Stimulated activated CD8-positive, alpha-beta memory T cell treated with anti-CD3 and anti-CD28 coated beads, Interleukin-15, amount 100 ng/mL, for 48 hours (primary cell): ENCODE measurements at places on chromosomes 6 and 20.

DNA sequence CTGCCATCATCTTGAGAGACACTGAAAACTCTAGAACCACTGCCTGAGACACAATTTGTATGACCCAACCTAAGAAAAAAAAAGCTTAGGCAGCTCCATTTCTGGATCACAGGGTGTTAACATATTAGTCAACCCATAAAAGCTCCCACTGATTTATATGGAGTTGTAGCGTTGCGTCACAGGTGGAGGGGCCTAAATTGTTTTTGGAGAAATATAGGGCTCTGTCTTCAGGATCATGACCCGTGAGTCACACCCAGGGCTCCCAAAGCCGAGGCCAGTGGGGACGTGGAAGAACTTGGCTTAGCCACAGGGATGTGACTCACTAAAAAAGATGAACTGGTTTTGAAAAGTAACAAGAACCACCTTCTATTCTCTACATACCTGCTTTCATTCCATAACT is 116.5 kb upstream of the BMP2 start:
- no peak for DNase-seq

DNA sequence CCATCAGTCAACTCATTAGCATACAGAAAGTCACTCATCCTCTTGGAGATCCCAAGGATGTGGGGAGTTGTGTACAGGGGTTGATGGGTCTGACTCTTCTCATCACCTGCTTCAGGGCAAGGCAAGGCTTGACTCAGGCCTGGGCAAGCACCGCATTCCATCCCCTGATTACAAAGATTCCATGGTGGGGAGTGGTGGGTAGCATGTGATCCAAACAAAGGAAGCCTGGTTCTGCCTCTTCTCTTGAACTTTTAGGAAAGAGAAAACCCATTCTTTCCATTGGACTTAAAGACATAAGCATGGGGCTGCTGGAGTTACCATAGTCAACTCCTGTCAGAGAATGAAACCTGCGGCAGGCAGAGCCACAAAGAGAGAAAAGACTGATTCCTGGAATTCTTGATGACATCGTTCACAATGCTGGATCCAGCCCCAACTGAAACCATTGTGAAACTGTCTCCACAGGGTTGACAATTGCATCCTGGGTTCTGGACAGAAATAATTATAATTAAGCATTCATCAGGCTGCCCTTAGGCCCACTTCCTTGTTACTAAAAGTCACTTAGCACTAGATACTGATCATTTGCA is 235.8 kb upstream of the KCNG1 start:
- no peak for DNase-seq

GRCh38 chr6:26329763-26330511 is 35.1 kb upstream of the BTN3A2 start:
- DNase-seq, result no peak

- DNase-seq, result no peak
These were observed 76.7 kb upstream of the ZFP64 start for GRCh38 chr20:52268184-52268749.

GRCh38 chr20:44233436-44234016 is 13.6 kb upstream of the GDAP1L1 start:
- no peak for DNase-seq

GRCh38 chr6:6881438-6882225 is 226.1 kb upstream of the RREB1 start:
- no peak for DNase-seq

- no peak for DNase-seq
These were observed 768.1 kb downstream of the KIF16B start for GRCh38 chr20:15805154-15805553.

GRCh38 chr6:166743406-166744222 is 116.6 kb upstream of the RPS6KA2 start:
- DNase-seq, result no peak

- DNase-seq, result no peak
These were observed 226.8 kb upstream of the HS3ST5 start for GRCh38 chr6:114569669-114570068.

DNA sequence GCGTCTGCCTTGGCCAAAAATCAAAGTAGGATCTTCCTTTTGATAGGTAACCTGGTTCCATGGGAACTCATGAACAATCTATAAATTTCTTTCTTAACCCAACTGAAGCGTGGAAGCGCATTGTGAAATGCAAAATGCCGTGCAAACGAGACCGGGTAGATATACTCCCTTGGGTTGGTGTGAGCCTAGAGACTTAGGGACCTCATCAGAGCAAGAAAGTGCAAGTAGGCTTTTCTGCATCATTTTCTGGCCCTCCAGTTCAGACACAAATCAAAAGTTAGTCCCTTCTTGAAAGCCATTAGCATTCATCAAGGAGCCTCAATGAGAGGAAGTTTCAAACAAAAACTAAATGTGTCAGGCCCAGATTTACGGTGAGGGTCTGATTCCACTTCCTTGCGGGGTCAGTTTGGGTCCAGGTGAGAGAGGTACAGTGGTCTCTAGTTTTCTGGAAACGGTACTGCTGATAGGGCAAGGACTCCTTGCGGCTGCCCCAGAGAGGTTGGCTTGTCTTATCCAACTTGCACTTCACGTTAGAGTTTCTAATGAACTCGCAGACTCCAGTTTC is 5.3 kb upstream of the ZNF184 start:
- no peak for DNase-seq

DNA sequence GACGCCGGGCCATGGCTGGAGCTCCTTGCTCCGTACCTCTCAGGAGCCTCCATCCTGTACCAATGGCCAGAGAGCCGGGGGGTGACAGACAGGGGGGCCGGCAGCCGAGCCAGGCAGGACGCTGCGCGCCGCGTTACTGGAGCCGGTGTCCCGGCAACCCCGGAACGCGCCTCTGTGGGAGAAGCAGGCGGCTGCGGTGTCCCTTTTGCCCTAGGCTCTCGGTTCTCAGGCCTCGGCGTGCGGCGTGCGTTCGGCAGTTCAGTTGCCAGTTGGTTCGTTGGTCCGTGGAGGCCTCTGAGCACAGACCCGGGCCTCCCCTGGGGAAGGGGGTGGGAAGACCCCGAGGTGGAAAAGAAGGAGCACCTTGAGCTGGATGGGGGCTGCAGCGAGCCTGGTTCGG is at the start of gene SPATS1:
TSS of gene SPATS1 (plus strand) at position 162 of the 400 bp plus-strand sequence. CDS start 446 bp downstream, outside the sequence.
- DNase-seq, result no peak

GRCh38 chr20:31829731-31830130 is 10.6 kb downstream of the MYLK2 start:
- no peak for DNase-seq

GRCh38 chr6:48641544-48641943 is 530.5 kb upstream of the PTCHD4 start:
- DNase-seq, result no peak

DNA sequence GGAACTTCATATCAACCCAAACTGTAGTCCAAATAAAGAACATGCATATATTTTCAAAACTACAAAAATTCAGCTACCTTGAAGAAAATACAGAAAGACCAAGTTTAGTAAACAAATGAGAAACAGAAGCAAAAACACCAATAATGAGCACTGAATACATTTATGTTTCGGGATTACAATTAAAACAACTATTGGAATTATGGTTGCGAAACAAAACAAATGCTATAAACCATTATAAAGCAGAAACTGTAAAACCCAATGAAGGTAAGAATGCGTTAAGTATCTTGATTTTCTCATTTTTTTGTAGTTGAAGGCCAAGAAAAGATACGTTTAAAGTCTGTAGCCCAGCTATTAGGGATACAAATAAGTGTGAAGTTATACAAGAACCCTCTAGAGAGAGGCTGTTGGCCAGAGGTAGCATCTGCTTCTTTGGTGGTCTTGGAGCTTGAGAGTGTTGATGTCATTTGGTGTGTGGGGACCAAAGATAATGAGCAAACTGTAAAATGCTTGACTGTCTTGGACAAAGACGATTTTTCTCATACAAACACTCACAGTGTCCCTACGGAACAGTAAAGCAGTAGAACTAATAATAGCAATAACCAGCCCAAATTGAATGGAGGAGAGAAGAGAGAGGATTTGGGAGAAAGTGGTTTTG is 111.5 kb downstream of the PRND start:
- no peak for DNase-seq

DNA sequence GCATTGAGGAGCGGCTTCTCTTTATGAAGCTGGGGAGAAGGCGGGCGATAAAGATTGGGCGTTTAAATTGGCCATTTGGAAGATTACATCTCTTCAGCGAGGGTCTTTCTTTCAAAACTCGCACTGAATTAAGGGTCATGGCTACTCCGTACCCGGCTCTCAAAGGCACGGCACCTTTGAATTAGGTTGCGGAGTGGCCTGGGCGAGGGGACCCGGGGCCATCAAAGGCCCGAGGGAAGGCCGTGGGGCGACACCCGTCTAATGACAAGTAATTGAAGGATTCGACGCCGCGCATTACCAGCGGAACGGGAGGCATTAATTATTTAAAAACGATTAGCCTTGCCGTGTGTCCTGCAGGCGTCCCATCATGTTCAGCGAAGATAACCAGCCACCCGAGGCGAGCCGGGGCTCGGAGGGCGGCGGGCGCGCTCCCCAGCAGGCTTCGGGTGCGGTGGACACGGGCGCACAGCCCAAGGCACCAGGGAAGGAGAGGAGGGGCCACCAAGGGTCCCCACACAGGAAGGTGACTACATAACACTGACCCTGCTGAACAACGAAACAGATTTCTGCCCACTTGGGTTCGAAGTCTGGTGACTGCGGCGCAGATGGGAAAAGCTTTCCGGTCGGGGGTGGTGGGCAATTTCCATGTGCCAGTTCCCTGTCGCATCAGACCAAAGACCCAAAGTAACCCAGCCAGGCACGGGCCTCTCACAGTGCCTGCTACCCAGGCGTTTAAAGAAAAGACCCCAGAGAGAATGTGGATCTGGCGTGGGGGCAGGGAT is 7.4 kb downstream of the FOXA2 start:
- no peak for DNase-seq

GRCh38 chr6:13725570-13725969 is 13.9 kb upstream of the RANBP9 start:
- no peak for DNase-seq

GRCh38 chr6:79755967-79756366 is 124.8 kb downstream of the SH3BGRL2 start:
- DNase-seq, result no peak

DNA sequence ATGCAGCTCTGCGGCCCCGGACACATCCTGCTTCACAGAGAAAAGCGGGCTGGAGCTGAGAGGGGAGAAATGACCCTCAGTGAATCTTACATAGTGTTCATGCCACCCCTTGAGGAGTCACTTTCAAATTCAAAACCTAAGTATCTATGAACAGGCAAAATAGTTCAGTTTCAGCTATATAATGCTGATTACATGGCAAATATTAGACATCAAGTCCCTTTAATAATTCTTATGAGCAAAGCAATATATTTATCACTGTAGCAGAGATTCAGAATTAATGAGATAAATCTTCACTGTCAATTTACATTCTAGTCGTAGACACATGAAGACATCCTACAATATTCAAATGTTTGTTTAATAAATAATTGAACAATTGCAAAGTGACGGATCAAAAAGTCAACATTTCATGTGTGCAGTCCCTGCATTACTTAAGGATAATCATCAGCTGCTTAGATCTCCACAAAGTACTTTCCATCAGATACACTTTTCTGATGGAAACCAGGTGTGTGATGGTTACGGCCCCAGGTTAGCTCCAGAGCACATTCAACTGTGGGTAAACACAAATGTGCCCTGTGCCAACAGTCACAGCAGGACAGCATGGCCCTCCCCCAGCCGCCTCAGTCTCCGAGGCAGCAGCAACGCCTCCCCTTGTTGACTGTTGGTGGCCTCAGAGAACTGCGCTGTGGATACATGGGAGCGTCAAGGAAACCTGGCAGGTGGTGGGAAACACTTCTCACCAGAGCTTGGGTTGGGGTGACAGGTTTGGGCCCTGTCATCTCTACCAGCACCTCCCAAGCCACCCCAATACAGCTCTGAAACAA is 787 bp upstream of the PRR18 start:
- DNase-seq, result no peak

GRCh38 chr6:15396808-15397207 is 150.9 kb downstream of the JARID2 start:
- DNase-seq, result no peak

DNA sequence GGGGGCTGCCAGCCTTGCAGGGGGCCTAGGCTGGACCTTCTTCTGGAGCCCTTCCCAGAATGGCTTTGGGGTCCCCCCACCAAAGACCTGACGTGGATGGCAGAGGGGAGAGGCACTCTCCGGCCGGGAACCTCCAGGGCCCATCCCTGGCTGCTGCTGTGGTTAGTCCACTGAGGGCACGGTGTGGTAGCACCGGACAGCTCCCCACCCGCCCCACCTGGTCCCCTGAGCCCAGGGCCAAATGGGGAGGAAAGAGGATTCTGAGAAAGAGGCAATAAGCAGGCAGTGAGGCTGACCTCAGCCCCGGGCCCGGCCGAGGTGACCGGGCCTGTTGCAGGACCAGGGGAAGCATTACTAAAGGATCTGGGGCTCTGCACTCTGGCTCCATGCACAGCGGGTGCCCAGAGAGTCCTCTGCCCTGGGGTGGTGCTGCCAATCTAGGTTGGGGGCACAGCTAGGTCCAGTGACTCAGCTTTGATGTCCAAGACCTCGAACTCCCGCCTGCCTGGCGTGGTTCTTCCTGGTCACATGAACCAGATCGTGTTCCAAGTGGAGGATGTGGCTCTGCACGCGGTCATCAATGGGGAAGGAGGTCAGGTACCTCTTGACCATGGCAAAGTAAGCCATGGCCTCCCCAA is 2.2 kb downstream of the CENPB start:
- no peak for DNase-seq

- DNase-seq, result no peak
These were observed 64.9 kb downstream of the LAMA4 start for GRCh38 chr6:112189494-112189893.

DNA sequence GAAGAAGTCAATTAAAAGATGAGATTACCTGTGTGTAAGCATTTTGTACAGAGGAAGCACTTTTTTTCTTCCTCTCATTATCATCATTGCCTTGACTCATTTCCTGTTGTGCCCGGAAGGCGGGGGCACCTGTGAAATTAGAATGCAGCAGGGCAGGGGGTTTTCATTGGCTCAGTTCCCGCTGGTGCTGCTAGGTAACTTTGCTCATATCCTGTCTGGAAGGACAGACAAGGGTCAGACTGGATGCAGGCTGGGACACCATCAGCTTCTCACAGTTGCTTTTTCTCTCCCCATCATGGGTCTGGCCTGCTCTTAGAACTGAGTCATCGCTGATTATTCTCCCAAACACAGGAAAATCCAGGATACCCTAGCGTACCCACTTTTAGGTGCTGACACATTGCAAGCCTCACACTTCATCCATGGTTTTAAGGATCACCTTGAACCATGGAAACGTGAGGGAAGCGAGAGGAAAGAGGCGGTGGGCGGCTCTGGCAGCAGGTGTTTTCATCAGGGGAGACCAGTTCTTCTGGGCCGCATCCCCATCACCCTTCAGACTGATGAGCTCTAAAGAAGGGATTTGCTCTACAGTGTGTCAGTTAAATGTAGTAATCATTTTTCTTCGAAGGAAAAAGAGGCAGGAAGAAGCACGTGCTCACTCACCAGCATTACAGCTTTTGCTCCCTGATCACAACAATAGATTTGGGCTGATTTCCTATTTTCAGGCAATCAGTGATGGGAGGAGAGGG is 195.7 kb upstream of the SASH1 start:
- peak; percentile 32 for DNase-seq

GRCh38 chr6:109096208-109096607 is 901 bp downstream of the CEP57L1 start:
- no peak for DNase-seq

DNA sequence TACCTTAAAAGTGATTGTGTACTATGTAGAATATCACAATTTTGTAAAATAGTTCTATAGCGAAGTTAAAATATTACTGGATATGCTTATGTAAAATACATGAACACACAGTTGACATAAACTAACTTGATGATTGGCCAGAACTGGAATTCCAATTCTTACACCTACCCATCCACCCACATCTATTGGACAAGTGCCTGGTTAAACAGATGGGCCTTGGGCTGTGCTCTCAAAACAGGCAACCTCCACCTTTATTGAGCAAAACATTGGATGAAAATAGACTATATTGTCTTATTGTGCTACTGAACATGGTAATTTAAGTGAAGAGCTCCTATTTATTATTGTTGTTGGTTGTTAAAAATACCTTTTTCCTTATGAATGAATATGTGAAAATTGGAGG is 154.0 kb upstream of the FLRT3 start:
- DNase-seq, result no peak
